ACHN (cell line): ENCODE measurements at places on chromosomes 3 and 15.
A peak's percentile ranks its signal among the peaks of the same experiment; 100 is the strongest.

DNA sequence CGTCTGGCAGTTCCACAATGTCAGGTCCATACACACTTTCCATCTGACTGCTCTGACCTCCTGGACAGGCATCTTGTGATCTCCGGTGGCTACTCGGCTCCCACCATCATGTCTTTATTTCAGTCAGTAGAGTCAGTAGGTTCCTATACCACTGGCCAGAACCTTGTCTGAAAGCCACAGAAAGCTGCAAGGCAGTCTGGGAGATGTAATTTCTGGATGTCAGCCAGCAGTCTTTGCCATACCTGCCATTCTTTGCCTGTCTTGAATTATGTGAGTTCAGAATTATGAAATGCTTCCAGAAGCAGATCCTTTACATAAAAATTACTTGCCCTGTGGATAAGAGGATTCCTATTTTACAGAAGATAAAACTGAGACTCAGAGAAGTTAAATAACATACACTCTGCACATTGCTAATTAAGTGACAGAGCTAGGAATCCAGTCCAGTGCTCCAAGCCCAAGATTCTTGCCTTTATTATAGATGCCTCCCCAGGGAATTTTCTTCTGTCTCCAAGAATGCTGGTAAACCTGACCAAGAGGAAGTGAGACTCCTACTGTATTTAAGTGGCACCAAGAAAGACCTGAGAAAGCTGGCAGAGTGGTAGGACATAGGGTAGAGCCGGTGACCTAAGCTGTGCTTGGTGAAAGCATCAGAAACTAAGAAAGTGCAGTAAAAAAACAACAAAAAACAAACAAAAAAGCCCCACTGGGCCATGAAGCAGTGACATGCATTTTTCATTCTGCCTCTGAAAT lies 75.6 kb downstream of the IQCH start:
- no peak for DNase-seq

DNA sequence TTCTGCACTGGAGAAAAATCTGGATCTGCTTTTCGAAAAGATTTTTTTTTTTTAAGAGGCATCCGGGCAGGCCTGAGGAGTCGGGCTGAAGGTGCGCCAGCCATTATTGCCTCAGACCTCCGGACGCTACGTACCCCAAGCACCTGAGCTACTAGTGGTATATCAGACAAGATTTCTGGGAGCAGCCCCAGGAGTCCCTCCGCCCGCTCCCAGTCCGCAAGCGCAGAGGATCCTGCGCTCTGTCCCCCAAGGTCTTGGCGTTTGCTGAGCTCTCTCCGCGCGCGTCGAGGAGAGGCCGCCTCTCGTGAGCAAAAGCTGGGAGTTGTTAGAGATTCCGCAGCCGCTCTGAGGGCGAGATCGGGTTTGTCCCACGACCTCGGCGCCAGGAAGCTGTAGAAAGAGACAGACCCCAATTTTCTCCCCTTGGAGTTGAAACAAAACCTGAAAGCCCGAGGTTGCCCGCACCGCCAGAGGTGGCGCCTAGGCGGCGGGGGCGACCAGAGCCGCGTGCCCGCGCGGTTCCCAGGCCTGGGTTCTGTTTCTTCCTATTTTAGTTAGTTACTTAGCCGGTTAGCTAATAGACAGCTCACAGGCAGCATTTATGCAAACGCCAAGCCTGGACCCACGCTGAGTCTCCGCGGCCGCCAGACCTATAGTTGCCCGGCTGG lies 72.5 kb upstream of the POLG start:
- no peak for DNase-seq

DNA sequence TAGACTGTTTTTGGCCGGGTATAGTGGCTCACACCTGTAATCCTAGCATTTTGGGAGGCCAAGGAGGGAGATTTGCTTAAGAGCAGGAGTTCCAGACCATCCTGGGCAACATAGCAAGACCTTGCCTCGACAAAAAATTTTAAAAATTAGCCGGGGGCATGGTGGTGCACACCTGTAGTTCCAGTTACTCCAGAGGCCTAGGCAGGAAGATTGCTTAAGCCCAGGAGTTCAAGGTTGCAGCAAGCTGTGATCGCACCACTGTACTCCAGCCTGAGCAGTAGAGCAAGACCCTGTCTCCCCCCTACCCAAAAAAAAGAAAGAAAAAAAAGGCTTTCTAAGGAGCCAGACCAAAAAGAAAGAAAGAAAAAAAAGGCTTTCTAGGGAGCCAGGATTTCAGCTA lies 36.7 kb downstream of the TMOD3 start:
- no peak for DNase-seq

DNA sequence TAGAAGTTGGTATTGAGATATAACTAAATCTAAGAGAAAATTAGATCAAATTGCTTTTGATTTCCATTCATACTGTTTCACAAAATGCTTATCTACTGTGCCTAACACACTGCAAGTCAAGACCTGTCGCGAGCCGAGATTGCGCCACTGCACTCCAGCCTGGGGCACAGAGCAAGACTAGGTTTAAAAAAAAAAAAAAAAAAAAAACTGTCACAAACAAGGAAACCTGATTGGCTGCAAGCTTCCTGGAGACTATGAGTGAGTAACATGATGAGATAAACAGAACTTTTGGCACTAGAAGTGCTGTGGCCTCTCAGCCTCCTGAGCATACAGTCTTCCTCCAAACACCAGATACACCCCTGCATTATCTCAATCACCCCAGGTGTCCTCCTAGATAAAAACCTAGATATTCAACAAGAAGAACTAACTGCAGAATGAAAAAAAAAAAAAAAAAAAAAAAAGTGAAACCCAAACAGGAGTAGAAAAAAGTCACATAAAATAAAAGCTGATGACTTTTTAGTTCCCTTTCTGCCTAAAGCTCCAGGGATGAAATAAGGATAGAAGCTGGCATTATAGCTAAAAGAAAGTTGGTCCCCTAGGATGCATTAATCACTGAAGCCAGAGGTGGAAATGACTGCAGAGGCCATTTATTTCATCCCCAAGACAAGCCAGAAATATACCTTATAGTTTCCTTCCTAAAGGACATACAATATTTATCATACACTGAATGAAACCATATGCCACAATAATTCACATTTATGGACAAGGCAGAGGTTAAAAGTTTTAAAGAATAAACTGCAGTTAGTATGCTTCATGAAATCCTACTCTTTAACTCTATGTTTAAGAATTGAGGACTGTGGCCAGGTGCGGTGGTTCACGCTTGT lies 82.4 kb downstream of the P3H2 start:
- peak; percentile 81 for DNase-seq

GRCh38 chr3:190003681-190004123 lies 117.0 kb downstream of the P3H2 start:
- DNase-seq = peak; percentile 52

DNA sequence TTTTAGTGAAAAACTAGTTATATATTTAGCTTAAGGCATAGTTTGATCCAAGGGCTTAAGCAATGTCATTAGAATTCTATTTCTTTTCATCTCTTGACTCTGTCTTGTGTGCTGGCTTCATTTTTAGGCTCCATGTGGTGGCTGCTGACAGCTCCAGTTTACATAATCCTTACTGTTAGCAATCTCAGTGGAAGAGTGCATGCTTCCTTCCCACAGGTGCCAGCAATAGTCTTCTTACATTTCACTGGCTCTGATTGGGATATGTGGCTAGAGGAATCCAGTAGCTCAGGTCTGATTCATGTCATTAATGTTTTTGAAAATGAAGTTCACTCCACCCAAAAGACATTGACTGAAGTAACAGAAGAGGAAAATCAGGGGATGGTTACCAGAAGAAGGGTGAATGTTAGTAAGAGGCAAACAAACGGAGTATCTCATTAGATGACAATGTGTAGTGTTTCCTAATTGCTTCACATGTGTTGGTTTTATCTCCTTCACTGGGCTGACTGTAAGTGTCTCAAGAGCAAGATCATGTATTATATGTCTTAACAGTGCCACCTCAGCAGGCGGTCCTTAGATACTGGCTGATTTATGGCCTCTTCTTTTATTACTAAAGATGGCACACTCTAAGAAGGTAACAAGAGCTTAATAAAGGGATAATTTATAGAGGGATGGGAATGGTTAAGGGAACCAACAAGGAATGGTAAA lies 25.6 kb upstream of the TCF12 start:
- DNase-seq = no peak

DNA sequence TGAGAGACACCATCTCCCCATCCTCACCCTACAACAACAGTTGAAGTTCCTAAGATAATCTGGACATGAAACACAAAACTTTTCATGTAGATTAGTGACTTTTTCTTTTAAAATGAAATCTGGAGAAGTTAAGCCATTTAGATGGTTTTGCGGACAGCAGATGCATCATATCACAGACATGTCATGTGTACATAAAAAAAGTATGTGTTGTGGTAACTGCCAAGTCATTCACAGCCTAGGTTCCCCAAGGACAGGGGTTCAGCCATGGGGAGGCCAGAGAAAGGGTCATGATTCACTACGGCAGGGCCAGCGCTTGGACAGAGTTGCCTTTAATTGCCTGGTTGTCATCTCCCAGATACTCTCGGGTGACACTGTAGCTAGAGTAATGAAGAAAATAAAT lies 163.2 kb downstream of the PDZRN3 start:
- DNase-seq = no peak

DNA sequence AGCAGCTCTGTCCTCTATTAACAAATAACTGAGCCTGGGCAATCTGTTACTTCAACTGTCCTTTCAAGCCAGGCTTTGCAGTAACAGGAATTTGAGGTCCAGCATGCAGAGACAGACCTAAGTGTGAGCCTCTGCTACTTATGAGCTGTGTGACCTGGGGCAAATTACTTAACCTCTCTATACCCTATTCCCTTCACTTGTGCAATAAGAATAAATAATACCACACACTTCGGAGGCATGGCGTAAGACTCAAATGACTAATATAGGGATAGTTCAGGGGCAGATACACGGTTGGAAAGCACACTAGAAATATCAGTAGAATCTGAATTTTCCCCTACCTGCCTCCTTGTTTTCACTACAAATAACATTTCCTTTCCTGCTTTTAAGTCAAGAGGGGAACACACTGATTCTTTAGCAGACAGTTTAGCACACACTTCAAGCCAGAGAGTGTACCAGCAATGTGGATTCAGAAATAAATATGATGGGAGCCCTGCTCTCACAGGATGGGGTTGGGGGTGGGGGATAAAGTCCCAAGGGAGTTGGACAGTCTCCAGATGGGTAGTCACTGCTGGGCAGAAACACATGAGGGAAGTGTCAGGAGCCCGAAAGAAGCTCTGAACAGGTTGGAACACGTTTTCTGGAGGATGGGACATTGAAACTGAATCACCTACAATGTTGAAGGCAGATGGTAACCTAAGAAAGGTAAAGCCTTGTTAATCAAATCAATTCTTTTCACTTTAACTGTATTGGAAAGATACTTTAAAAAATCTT lies 61.8 kb upstream of the RBP1 start:
- no peak for DNase-seq
